ENCODE measurements at places on chromosomes 5 and 9.

GRCh38 chr9:86908261-86908660 lies 39.0 kb downstream of the GAS1 start:
- no peak for DNase-seq

- DNase-seq, result no peak
These were observed 43.7 kb upstream of the SHOC1 start for GRCh38 chr9:111838439-111838838.

- no peak for DNase-seq
These were observed 22.8 kb upstream of the LPCAT1 start for GRCh38 chr5:1546556-1546955.

DNA sequence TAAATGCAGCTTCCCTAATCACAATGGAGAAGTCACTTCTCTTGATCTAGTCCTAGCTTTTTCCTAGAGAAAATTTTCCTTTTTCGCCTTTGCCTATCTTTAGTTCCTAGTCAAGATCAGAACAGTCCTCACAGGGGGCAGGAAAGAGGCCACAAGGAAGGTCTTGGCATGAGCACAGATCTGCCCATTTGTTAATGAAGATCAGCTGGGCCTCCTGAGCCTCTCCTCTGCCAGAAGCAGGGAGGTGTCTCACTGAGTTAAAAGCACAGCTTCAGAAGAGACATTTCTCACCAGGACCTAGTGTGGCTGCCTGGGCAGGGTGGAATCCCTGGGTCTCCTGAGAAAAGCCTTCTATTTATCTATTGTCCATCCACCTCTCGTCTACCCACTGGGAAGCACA lies 357.8 kb downstream of the TMEM38B start:
- no peak for DNase-seq

- no peak for DNase-seq
These were observed 142.0 kb upstream of the ALDH1B1 start for GRCh38 chr9:38250279-38251035.

GRCh38 chr9:87909310-87910041 lies 8.3 kb upstream of the SPATA31C1 start:
- DNase-seq, result no peak

DNA sequence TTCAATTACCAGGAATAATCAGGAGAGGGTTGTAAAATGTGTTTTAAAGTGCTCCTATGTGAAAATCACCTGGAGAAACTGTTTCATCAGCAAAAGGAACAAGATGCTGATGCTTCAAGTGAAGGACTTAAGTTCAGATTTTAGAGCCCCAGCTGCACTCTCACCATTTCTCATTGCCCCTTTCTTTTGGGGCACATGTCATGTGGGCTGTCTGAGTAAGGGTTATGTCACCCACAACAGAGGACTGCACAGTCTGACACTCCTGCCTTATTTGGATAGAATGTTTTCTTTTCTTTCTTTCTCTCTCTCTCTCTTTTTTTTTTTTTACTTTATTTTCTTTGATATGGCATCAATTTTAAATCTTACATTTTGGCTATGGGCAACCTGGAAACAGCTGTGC lies 204.1 kb upstream of the EFNA5 start:
- no peak for DNase-seq

DNA sequence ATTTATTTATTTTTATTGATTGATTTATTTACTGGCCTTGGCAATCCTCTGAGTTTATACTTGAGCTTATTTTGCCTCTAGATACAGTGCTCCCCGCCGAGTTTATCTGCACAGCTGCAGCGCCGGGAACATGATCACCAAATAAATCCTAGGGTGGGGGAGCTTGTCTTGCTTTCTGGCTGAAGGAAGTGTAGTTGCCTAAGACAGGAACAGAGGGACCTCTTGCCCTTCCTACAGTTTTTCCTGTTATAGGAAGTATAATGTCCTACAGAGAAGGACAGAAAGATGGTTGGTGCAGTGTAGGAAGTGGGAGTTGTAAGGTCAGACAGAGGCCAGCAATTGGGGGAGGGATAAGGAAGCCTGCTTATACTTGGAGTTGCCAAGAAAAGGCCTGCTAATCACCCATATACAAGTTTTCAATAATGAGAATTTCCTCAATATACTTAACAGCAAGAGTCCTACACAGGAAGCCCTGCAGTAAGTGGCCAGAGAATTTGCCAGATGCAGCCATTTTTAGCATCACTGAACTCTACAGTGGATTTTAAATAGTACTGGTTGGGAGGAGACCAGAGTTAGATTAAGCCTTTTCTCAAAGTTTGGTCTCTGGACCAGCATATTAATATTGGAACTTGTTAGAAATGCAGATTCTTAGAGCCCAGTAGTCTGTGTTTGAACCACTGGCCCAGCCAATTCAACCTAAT lies 7.7 kb downstream of the AOPEP start:
- DNase-seq, result no peak

DNA sequence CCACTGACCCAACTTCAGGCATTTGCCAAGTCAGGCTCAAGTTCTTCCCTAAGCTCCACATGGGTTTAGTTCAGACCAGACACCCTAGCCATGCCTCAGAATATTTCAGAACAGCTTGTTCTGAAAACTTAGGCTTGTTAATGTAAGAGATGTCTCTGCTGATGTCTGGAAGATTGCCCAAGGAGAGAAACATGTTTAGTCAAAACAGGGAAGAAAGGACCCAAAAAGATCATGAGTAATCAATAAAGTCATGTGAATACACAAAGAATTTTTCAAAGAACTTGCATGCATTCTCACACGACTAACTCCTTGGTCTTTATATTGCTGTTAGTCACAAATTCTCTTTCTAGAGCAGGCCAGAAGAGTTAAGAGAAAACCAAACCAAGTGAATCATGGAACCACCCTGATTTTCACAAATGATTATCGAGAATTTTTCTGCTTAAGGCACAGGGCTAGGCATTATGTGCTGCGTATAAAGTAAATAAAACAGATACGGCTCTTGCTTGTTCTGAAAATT lies 158.1 kb upstream of the HMHB1 start:
- no peak for DNase-seq

GRCh38 chr5:155394727-155395126 lies 381.2 kb downstream of the KIF4B start:
- DNase-seq, result no peak

DNA sequence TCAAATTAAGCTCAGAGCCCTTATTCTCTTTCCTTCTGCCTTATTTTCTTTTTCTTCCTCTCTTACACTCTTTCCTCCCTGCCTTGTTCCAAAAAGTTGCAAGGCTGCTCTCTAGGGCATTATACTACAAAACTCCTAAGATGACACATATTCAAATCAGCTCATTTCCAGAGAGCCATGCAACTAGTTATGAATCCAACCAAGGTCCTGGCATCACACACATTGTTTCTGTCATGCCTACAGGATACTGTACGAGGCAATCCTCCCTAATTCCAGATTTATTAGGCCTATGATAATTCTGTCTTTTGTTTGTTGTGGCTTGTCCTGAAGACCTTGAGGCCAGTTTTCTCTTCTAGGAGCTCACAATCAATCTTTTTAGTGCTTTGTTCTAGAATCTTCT lies 87.0 kb upstream of the TBCA start:
- DNase-seq, result no peak

DNA sequence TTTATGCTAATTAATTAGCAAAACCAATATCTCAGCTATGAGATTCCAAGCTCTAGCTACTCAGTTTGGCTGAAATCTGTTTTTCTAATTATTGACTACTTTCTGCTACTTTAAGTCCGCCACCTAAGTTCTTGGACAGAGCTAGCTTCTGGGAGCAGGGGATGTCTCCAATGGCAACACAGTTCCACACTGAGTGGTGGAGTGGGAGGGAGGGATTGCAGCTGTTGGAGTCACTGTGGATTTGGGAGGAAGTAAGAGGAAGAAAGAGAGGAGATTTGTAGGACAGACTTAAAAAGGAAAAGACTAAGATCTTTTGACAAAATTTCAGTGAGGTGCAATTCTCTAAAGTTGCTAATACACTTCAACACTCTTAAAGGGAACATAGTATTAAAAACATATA lies 450.8 kb downstream of the NFIB start:
- no peak for DNase-seq

DNA sequence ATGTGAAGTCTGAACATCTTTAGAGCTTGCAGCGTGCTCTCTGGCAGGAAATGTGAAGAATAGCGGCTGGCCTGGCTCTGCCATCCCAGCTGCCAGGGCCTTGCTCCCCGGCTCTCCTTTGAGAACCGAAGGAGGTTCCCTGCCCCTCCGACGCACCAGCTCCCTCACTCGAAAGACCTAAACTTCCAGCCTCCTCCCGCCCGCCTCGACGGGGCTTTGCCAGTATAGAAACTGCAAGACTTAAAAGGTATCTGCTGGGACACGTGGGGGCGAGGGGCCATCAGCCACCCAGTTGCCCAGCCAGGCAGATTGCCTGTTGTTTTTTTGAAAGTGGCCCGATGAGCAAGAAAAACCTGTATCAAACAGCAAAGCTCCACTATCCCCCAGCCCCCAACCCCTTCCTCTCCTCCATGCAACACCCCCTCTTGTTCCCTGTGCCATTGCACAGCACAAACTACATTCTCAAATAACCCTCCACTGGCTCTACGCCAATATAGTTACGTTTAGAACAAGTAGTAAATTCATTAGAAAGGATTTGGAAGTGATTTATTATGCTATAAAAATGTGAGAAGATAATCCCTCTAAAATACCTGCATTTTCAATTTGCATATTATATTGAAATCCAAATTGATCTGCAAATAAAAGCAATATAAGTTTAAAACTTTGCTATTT lies 331.9 kb downstream of the MED10 start:
- no peak for DNase-seq

GRCh38 chr9:136021171-136021871 lies 60.1 kb upstream of the UBAC1 start:
- no peak for DNase-seq

GRCh38 chr5:153513156-153513555 lies 22.7 kb downstream of the GRIA1 start:
- no peak for DNase-seq

DNA sequence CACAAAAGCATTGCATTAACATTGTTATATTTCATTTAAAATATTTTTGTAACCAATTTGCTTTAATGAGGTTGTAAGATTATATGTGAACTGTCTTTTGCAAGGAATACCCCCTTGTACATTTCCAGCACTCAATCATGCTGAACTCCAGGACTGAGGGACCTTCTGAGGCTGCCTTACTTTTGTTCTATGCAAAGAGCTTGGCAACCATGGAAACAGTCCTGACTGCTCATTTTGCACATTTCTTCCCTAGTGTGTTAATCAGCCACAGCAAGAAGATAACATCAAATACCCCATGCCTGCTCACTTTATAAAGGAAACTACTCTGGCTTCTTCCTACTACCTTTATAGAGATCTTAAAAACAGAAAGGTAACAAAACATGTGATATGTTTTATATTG lies 355.6 kb upstream of the IZUMO3 start:
- DNase-seq, result no peak

Measured in effector memory CD4-positive, alpha-beta T cell (primary cell).